ENCODE measurements at places on chromosomes 1 and 21.

DNA sequence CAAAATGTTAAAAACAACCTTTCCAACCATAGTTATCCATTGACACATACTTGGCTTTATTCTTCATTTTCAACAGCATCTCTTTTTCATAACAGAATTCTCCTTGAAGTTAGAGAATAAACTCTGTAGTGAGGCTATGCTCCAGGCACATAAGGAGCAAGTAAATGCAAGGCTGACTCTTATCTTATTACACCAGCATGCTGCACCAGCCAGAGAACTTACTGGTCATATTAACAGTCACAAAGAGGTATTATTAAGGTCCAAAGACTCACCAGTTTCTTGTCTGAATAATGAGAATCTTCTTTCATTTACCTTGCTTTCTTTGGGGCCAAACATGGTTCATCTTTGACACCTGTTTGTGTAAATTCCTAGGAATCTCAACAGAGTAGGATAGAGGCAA lies 71.3 kb upstream of the IVNS1ABP start:
- no peak for DNase-seq

- no peak for DNase-seq
Measured at GRCh38 chr1:160664573-160665051, 17.8 kb upstream of the SLAMF1 start.

DNA sequence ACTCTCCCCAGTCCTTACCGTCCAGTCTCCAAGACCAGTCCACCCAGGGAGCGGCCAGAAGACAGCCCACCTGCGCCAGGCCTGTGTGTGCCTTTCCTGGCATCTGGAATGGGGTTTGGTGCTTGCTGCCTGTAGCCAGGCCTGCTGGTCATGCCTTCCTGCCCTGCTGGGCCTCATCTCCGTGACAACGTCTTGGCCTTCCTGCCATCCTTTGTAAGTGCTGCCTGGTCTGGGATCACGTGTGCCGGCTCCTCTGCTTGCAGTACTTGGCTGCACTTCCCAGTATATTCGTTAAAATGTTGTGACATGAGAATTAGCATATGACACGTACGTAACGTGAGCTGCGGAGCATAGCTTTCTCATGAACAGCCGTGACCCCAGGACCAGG lies 145.3 kb upstream of the COL6A1 start:
- no peak for DNase-seq

GRCh38 chr1:199073166-199073565 lies 434.3 kb downstream of the PTPRC start:
- DNase-seq = no peak

- DNase-seq = no peak
Measured at GRCh38 chr21:46552865-46553379, 52.0 kb downstream of the S100B start.

- no peak for DNase-seq
Measured at GRCh38 chr1:152673016-152673415, 2.1 kb upstream of the LCE2C start.

GRCh38 chr1:213782941-213783672 lies 204.7 kb upstream of the PROX1 start:
- no peak for DNase-seq

DNA sequence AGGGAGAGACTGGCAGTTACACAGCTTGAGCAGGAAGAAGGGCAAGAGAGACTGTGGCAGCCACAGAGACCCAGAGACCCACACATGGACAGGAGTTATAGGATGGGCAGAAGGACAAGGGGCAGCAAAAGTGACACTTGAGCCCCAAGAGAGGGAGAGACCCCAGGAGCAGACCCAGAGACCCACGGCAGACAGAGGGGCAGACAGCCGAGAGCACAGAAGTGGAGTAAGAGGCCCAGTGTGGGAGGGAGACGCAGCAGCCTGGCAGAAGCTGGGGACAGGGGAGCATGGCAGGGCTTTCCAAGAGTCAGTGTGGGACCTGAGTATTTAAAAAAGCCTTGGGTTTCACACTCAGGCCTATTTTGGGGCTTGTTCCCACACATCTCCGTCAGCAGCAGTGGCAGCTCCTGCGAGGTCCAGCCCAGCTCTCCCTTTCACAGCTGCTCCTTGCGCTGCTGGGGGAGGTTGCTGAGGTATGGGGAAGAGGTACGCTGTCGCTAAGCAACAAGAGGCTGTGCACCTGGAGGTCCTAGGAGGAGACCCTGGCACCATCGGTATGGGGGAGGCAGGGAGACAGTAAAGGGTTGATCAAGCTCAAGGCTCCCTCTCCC lies 9.0 kb upstream of the MEF2D start:
- DNase-seq = no peak

- DNase-seq = no peak
Measured at GRCh38 chr1:18470671-18471355, 9.9 kb upstream of the KLHDC7A start.

DNA sequence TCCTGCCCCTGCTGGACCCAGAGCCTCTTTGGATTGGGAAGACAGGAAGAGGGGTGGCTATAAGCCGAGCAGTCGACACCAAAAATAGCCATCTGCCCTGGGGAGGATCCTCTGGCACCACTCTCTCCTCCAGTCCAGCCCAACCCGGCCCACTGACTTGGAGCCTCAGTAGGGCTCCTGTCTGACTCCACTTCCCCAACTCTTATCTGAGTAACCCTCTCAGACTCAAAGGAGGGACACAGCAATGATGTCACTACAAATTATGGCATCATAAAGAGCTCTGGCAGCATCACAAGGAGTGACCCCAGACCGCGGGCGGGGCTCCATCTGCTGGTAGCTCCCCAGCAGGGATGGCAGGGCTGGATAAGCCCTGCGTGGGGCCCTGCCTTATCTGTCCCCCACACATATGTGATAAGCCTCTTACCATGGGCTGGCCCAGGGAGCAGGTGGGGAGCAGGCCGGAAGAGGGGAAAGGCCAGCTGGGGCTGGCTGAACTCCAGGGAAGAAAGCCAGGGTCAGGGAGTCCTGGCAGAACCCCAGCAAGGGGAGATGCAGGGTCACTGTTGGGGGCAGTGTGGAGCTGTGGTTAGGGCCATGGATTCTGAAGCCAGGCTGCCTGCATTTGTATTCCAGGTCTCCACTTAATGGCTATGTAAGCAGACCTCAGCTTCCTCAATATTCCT lies 4.6 kb upstream of the SLC6A9 start:
- no peak for DNase-seq

- no peak for DNase-seq
Measured at GRCh38 chr1:165893507-165893906, 66.1 kb downstream of the UCK2 start.

DNA sequence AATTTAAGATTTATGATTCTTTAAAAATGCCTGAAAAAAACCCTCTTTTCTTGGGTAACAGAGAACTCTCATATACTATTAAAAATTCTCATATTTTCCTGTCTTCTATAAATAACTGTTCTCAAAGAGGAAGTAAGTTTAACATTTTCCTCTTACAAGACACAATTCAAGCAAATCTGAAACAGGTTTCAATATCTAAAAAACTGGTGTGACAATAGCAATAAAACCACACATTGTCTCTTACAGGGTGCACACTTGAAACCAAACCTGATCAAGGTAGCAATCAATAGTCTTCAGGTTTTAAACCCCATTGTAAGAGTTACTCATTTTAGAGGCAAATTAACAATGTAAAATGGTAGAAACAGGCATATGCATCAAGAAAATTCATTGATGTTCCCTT lies 28.0 kb downstream of the FUBP1 start:
- no peak for DNase-seq

- DNase-seq = no peak
Measured at GRCh38 chr1:22402356-22403053, 49.1 kb upstream of the ZBTB40 start.

DNA sequence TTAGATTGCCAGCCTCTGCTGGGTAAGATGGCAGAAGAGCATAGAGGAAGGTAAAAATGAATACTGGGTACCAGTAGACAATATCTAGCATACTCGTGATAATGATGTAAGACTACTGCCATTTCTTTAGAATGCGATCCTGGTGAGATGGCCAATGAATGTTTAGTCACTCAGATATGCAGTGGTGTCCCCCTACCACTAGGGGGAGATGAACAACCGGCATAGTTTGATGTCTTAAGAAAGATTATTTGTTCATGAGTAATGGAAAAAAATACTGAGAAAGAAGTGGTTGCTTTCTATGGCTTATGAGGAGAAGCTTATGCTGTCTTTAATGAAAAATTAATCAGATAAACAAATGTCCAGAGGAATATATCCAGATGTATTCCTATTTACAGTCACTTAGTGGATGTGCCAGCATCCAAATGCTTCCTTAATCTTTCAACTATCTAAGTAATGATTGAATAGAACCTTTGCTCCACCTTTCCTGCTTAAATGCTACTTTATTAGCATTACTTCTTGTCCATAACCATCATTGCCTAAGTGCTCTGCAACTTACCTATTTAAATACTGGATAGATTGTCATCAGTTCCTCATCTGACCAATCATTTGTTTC lies 256.6 kb downstream of the ST6GALNAC3 start:
- peak; percentile 41 for DNase-seq

GRCh38 chr1:1286313-1287261 lies 6.4 kb downstream of the SCNN1D start:
- no peak for DNase-seq

DNA sequence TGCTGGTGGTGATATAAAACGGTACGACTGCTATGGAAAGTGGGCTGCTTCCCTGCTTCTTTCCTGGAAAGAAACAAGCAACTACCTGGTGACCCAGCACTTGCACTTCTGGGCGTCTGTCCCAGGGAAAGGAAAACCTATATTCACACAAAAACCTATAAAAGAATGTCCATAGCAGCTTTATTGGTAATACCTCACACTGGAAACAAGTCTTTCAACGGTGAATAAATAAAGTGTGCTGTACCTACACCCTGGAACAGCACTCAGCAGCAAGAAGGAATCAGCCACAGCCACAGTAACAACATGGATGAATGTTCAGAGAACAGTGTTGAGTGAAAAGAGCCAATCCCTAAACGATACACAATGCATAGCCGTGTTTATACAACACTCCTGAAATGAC lies 19.9 kb downstream of the SLC19A1 start:
- no peak for DNase-seq

GRCh38 chr1:156154317-156154749 lies 948 bp downstream of the SEMA4A start:
- no peak for DNase-seq

DNA sequence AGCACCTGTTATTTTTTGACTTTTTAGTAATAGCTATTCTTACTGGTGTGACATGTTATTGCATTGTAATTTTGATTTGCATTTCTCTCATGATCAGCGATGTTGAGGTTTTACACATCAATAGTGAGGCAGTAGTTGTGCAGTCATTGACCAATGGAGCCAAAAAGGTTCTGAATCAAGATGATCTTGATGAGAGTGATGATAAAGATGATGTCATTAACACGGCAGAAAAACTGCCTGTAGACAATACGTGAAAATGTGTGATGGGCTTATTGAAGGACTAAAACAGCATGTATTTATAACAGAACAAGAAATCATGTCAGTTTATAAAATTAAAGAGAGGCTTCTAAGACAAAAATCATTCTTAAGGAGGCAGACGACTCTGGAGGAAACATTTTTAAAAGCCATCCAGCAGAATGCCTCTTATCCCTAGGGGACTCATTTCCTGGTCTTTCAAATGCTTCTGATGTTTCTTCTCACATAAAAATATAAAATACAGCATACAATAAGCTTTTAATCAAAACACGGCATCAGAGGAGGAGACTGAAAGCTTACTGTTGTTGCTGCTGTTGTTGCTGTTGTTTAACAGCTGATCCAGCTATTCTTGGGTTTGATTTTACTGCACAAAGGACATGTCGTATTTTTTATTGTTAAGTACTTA lies 400.3 kb downstream of the LTN1 start:
- DNase-seq = no peak

DNA sequence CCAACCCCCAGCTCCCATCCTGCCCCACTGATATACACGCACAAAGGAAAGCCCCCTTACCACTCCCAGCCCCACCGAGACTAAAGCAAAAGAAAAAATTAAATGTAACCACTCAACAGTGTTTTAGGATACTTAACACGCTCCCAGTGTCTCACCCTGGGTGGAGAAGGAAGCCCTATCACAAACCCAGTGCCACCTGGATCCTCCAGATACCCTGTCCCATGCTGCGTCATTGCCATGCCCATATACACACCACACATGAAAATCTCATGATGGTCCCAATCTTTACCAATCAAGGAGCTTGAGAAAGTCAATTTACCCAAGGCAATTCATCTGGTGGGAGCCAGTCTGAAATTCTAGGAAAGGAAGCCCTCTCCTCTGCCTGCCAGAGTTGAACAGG lies 11.2 kb downstream of the KIAA1614 start:
- DNase-seq = no peak

DNA sequence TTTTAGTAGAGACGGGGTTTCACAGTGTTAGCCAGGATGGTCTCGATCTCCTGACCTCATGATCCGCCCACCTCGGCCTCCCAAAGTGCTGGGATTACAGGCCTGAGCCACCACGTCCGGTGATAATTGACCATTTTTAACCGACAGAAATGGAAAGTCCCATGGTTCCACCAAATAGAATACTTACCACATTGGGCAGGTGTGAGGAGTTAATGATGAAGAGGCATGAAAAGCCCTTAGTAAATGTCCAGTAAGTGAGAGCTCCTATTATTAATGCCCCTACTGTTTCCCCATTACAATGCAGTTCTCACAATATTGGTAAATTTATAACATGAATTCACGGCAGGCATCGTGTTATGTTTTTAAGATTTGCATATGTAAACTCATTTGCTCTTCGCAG lies 8.1 kb upstream of the GCLM start:
- DNase-seq = no peak

- DNase-seq = no peak
Measured at GRCh38 chr1:93296555-93297154, 49.1 kb upstream of the DR1 start.

- no peak for DNase-seq
Measured at GRCh38 chr1:8481650-8482380, 163.9 kb downstream of the SLC45A1 start.

DNA sequence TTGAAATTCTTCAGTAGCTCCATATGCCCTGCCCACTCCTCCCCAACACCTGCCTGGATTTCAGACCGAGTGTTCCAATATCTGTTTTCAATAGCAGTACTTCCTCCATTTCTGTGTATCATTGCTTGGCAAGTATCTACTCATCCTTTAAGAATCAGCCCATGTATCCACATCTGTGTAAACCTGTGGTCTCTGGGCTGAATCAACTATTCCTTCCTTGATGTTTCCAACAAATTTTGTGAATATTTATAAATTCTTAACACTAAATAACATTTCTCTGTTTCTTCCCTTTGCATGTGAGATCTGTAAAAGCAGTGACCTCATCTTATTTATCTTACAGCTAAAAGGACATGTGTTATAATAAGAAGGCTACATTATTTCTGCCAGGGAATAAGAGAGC lies 26.0 kb upstream of the UAP1 start:
- DNase-seq = no peak

DNA sequence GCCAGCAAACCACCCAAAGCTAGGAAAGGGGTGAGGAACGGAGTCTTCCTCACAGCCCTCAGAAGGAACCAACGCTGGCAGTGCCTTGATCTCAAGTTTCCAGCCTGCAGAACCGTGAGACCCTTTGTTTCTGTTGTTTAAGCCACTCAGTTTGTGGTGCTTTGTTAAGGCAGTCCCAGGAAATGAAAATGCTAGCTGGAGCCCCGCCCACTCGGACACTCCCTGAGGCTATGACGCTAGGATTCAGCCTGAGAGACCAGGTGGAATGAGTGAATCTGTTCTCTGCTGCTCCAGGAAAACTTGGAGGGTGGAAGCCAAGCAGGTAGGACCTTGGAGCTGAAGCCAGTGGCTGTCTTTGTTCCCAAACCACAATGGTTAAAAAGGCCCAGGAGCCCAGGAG lies 196.5 kb upstream of the POU3F1 start:
- DNase-seq = no peak

- no peak for DNase-seq
Measured at GRCh38 chr1:198254521-198254920, 97.7 kb downstream of the NEK7 start.
